HCEC 1CT (cell line): ENCODE measurements at places on chromosomes 7 and 10.

GRCh38 chr10:64863836-64864235, 1342.6 kb downstream of the REEP3 start:
- no peak for DNase-seq

GRCh38 chr10:25999295-25999981, 65.4 kb downstream of the MYO3A start:
- no peak for DNase-seq

DNA sequence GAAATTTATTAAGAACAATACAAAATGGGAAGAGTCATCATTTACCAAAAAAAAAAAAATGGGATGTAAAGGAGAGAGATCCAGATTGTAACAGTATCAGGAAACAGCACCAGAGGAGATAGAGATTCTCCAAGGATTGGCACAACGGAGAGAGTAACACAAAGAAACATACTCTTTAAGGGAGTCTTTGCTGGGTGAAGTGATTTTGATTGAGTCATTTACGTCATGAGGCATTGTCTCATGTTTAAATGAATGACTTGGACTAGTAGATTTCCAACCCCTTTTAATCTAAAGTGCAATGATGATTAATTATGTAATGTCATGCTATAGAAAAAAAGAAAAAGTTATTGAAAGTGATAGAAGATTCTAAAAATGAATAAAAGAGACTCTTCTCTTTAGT, 68.8 kb downstream of the ITGB8 start:
- DNase-seq: peak; percentile 6

DNA sequence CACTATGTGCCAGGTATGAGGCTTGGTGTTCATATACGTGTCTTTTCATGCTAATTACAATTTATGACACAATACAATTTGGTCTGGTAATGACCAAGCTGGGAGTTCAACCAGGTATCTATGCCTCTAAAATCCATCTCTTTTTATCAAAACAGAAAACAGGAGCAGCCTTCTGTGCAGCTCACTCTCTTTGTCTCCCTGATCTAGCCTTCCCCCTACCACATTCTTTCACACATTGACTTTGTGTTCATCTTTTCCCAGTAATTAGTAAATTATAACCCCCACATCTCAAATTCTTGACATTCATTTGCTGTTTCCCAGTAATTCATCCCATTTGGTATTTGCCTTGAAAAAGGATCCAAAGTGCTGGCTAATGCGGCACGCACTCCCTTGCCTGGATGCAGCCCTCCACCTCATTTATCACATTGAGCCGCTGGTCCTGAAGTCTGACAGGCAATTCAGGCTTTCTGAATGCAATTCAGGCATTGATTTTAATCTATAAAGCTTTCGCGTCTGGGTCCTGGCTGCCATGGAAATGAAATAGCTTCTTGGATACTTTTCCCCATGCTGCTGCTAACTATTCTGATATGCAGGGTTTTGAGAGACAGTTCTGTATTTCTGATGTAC, 112.5 kb upstream of the ANKRD1 start:
- DNase-seq: no peak

DNA sequence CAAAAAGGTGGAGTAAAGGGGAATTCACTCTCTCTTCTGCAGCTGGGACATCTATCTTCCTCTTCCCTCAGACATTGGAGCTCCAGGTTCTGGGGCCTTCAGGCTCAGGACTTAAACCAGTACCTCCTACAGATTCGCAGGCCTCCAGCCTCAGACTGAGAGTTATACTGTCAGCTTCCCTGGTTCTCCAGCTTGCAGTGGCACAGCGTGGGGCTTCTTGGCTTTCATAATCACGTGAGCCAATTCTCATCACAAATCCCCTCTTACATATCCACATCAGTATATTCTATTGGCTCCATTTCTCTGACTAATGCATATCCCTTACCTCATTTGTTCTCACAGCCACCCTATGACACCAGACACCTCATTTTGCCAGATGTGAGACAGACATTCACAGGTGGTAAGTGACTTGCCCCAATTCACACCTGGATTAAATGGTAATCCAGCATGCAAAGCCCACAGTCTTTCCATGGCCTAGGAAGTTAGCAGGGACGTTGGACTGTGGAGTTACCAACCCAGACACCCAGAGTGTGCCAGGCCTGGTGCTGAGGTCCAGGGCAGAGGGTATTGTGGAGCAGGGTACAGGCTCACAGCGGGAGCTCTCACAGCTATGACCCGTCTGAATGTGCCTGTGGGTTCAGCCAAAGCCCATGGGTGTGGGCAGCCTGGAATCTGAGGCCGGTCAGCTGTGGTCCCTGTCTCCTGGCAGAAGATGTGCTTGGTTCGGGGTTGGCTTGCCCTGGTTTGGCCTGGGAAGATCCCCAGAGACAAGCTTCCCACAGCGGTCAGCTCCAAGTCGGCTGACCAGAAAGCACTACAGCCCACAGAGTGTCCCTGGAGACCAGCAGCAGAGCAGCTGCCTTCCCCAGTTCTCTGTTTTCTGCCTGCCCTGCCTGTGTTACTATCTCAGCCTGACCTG, 18.4 kb upstream of the ZCCHC24 start:
- no peak for DNase-seq

GRCh38 chr7:525740-526139, 6.1 kb upstream of the PDGFA start:
- no peak for DNase-seq

GRCh38 chr7:55158541-55159382, 139.9 kb downstream of the EGFR start:
- DNase-seq: no peak

- DNase-seq: peak; percentile 70
Observed at GRCh38 chr10:122459561-122460273, 1.6 kb upstream of the HTRA1 start.

DNA sequence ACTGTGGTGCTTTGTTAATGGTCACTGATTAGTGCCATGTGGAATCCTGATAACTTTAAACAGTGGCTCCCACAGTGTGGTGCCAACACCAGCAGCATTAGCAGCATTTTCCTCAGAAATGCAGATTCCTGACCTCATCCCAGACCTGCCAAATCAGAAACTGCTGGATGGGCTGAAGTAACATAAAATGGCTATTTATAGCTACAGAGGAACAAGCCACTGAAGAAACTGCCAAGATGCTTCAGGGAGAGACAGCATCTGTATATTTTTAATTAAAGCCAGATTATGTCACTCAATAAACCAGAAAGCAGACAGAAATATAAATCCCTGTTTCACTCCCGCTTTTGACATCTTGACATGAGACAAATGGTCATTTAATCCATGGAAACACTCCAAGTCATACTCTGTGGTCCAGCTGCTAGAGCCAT, 178.5 kb downstream of the AMPH start:
- DNase-seq: no peak

DNA sequence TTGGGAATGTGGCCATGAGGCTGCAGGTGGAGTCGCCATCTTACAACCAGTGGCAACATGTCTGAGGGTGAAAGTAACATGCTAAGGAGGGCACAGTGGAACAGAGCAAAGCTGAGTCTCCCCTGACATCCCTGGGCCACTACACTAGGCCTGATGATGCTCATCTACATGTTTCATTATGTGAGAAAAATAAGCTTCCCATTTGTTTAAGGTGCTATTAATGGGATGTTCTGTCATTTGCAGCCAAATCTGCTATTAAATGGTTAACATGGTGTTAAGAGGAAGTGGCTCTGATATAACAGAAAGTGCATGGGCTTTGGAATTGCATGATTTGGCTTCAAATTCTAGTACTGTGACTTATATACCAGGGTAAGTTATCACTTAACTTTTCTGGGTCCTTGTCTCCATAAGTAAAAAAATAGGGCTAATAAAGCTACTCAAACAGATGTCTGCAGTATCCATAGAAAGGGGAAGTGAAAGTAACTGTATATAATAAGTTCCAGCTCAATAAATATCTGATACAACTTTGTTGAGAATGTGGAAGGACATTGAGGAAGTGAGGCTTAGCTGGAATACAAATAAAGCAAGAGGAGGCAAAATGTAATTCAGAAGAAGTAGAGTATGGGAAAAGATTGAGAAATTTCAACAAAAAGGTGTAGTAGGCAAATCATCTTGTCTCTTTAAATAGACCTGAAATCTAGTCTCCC, 158.9 kb downstream of the RTKN2 start:
- no peak for DNase-seq

- no peak for DNase-seq
Observed at GRCh38 chr7:927031-927671, 27.3 kb downstream of the ADAP1 start.

GRCh38 chr10:18240185-18240882, 100.1 kb downstream of the CACNB2 start:
- DNase-seq: no peak

- no peak for DNase-seq
Observed at GRCh38 chr7:2862831-2863361, 18.8 kb upstream of the GNA12 start.

GRCh38 chr10:23694921-23695824, 256.3 kb downstream of the OTUD1 start:
- DNase-seq: no peak

GRCh38 chr10:131722525-131723264, 178.1 kb upstream of the PPP2R2D start:
- no peak for DNase-seq

DNA sequence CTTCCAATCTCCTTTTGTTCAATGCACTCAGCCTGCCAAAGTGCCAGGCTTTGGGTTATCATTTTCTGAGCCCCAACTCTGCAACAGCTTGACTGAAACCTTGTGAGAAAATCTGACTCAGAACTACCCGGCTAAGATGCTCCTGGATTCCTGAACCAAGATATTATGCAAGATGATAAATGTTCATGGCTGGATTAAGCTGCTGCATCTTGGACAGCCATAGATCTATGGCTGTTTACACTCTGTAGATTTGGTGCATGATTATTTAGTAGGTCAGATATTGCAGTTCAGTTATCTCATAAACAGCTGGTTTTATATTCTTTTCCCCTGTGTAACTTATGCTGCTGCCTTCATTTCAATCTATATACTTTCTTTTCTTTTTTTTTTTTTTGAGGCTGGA, 243.5 kb downstream of the GATA3 start:
- DNase-seq: no peak

- DNase-seq: peak; percentile 94
Observed at GRCh38 chr10:104109908-104110662, 11.9 kb upstream of the SFR1 start.

DNA sequence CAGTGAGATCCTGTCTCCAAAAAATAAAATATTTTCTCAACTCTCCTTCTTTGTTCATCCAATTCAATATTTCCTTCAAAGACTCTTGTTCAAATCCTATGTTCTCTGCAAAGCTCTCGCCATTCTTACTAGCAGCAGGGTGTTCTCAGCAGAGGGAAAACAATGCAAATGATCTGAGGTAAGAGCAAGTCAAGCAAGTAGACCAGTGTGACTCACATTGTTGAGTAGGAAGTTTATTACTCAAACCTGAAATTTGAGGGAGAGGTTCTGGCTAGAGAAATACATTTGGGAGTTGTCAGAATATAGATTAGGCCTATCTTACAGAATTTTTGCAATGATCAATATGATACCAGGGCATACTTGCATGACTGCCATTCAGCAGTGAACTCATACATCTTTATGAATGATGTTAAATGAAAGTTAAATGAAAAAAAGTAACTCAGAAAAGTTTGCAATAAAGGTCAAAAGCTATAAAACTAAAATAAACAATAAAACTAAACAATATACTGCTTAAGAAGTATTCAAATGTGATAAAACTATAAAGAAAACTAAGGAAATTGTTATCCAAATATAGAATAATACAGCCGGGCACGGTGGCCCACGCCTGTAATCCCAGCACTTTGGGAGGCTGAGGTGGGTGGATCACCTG, 5.8 kb downstream of the IDE start:
- peak; percentile 66 for DNase-seq

DNA sequence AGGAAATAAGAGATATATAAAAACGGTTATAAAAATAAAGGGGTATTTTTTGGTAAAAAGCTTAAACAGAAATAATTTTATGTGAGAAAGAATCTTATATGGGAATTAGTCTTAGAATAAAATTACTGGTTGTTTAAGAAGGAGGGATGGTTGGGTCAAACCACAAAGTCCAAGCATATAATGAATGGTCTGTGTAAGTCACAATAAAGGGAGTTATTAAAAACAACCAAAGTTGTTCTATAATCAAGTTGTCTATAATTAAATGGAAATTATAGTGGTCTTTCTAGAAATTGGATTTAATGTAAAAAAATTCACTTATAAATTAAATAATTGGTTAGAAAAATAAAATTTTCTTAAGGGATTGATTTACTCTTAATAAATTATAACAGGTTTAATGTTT, 304.8 kb downstream of the POM121L12 start:
- DNase-seq: no peak

GRCh38 chr7:97006055-97006815, 882 bp downstream of the DLX6 start:
- peak; percentile 4 for DNase-seq

DNA sequence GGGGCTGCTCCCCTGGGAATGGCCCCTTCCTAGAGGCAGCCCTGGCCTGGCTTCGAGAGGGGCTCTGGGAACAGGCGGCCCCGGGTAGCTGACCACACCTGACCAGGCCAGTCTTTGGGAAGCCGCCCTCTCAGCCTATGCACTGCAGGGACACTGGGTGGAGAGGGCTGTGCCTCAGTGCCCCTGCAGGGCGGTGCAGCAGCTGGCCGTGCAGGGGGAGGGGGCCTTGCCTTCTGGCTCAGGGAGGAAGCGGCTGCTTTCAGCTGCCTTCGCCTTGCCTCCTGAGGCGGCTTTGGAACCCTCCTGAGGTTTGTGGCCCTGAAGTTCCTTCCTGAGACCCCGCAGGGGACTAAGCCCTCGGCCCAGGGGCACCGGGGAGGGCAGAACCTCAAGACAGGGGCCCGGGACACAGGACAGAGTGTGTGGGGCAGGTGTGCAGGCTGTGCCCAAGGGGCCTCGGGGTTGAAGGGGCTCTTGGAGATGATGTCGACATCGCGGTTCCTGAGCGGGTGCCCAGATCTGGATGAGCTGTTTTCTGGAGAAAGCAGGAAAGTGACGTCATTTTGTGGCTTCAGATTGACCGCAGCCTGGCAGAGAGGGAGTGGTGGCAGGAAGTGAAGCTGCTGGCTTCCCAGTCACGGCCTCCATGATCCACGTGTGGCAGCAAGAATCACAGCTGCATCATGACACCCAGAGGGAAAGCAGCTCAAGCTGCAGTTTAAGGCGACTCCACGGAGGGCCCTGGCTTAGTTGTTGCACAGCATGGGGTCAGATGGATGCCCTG, 17.7 kb downstream of the ADAM8 start:
- DNase-seq: peak; percentile 99

GRCh38 chr7:47574482-47575329, 7.2 kb downstream of the TNS3 start:
- DNase-seq: peak; percentile 58

- DNase-seq: peak; percentile 80
Observed at GRCh38 chr10:986881-987619, 1.2 kb upstream of the GTPBP4 start.

- DNase-seq: peak; percentile 52
Observed at GRCh38 chr10:110172155-110172554, 35.2 kb upstream of the MXI1 start.
